ENCODE measurements at places on chromosomes 16 and 17.

DNA sequence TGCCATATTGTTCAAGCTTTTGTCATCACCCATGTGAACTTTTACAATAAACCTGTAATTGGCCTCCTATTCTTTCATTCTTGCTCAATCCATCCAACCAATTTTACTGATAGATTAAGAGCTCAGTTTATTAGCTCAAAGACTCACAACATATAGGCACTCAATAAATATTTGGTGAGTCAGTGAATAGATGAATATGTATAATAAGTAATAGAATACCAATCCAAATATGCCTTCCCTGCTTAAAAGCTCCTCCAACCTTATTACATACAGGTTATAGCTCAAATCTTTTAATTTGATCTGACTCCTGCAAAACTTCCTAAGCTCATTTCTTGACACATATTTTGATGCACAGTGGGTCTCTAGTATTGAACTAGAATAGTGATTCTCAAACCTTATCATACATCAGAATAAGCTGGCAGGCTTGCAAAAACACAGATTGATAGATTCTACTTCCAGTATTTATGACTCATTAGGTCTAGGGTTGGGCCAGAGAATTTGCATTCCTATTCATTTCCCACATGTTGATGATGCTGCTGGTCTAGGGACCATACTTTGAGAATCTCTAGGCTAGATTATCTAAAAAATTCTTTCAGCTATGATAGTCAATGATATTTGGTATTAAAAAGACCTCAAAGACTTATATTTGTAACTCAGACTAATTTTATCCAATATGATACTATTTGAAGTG, 114.4 kb downstream of the PCTP start:
- DNase-seq = no peak

GRCh38 chr16:25109643-25110042, 1.9 kb upstream of the LCMT1 start:
- peak; percentile 67 for DNase-seq

DNA sequence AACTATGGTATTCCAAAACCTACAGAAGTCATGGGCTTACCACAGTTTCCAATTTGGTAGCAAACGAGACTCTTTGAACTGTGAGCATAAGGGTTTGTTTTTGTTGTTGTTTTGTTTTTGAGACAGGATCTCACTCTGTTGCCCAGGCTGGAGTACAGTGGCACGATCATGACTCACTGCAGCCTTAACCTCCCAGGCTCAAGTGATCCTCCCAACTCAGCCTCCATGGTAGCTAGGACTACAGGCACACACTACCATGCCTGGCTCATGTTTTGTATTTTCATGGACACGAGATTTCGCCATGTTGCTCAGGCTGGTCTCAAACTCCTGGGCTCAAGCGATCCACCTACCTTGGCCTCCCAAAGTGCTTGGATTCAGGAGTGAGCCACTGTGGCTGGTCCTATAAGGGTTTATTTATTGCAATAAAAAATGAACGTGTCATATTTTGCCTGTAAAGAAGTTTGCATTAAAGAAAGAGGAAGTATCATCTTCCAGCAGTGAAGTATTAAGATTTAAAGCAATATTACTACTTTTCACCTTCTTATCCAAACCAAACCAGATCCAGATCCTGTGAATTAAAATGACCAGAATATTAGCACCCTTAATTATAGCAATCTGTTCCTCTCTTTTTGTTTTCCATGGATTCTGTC, 37.2 kb downstream of the KCNJ2 start:
- no peak for DNase-seq

GRCh38 chr17:12691173-12691572, 25.5 kb downstream of the MYOCD start:
- DNase-seq = no peak

GRCh38 chr17:67855504-67856324, 30.4 kb downstream of the BPTF start:
- DNase-seq = no peak
